Activated CD8-positive, alpha-beta memory T cell treated with anti-CD3 and anti-CD28 coated beads, Interleukin-2, amount 10 ng/mL, durations not matched to agents 7 days and 5 days (primary cell): ENCODE measurements at places on chromosomes 7 and 10.

DNA sequence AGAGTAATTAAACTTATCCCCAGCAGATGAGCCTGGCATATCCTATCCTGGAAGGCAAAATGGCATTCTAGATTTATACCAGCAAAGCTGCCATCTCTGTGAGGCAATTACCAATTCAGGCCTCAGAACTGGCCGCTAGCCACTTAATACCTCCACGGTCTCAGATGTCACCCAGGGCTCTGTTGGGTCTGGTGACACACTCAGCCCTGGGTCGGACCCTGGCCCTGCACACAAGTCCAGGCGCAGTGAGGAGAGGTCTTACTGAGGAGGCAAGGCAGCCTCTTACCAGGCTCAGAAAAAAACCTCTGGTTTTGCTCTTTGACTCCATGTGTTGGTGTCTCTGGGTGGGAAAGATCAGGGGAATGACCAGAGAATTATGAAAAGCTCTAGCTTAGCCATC, 186.6 kb downstream of the EMX2 start:
- DNase-seq = no peak

- DNase-seq = no peak
Measured at GRCh38 chr10:132489053-132489703, 48.4 kb upstream of the INPP5A start.

DNA sequence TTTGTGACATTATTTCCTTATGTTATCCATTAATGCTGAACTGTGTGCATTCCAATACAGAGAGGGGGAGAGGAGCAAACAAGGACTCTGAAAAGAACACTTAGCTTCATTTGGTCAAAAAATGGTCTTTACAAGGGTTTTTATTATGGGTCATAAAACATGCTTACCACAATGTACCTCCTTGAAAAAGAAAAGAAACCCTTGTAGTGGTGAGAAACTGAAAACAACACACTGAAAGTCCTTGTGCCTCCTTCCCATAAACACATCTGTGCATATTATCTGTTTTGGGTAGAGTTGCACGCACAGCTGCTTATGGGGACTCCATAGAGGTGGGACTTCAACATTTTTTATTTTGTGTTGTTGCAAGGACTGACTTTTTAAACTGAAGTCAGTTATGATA, 98.7 kb downstream of the CDK6 start:
- DNase-seq = no peak

GRCh38 chr10:86712317-86712707, 44.0 kb downstream of the LDB3 start:
- no peak for DNase-seq
